ENCODE measurements at places on chromosomes 6 and 20. TPM values are rescaled to one million over a fixed set of nuclear protein-coding genes. Genes with fewer than 3 reads are reported as not detected.

The RAB23 gene
- 42.9 TPM for polyA plus RNA-seq

GRCh38 chr6:40398810-40399477, 188.2 kb downstream of the LRFN2 start:
- no peak for DNase-seq

The SUMO4 gene
- 0.62 TPM for polyA plus RNA-seq

The GPR6 gene
- not detected for polyA plus RNA-seq

- no peak for DNase-seq
Measured at GRCh38 chr20:34543463-34544056, 15.0 kb upstream of the MAP1LC3A start.

DNA sequence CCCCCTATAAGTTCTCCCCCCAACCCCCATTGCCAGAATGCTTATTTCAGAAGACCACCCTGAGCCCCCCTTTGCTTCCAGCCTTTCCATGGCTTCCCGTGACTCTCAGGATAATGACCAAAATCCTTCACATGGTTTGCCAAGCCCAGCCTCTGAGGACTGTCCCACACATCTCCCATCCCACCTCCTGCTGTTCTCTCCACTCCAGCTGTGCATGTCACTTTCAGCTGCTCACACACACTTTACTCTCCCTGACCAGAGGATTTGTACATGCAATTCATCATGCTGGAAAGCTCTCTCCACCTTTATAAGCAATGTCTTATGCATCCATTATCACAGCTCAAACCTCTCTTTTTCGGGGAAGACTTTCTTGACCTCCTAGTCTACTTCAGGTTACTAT, 164.2 kb downstream of the PRL start:
- DNase-seq, result no peak
